GM04503 (cell line): ENCODE measurements at places on chromosomes 6 and 20.

DNA sequence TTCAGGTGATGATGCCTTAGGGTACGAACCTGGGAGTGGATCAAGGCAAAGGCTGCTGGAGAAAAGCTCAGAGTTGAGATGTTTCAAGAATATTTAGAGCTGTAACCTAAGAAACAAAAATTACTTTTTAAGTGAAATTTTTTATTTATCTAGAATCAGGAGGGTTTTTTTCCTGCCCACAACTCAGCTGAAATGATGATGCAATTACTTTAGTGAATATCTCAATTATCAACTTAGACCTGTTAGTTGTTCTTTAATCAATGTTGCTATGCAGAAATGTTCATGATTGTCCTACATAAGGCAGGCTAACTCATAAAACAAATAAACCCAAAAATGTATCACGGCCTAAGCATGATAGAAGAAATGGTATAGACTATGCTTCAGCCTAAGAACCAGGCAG is 50.3 kb downstream of the TPBG start:
- DNase-seq = no peak

DNA sequence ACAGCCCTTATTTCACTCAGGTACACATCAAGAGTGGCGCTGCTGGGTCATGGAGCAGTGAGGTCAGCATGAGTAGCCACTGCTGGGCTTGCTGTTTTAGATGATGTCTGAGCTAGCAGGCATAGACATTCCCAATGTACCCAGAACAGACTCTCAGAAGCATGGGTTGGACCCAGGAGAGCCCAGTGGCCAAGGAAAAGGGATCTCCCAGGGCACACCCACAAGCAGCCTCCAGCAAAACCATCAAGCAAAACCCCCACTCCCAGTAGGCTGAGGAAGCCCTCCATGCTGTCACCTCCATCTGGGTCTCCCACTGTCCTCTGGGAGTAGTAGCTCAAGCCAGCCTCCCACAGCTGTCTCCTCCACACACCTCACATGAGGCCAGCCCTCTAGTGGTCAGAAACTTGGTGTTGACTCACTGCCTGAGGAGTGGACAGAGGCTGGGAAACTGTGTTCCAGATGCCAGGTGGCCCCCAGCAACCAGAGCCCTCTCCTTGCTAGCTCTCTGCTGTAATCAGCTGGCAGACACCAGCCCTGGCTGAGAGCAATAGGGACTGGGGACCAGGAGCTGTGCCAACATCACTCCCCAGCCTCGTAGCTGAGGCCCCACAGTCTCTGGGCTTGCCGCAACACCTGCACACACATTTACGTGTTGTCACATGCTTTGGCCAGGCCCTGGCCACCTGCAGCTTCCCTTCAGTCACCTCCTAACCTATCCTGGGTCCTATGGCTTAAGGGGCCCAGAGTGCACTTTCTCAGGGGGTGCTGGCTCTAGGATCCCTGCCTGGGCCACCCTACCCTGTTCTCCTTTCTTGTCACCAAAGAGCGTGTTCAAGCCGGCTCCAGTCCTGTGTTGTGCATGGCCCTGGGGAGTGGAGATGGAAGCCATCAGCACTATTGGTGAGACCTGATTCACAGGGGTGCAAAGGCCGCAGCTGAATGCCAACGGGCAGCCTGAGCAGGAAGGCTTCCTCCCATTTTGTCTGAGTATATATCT is 1.9 kb upstream of the AP5S1 start:
- peak; percentile 39 for DNase-seq

DNA sequence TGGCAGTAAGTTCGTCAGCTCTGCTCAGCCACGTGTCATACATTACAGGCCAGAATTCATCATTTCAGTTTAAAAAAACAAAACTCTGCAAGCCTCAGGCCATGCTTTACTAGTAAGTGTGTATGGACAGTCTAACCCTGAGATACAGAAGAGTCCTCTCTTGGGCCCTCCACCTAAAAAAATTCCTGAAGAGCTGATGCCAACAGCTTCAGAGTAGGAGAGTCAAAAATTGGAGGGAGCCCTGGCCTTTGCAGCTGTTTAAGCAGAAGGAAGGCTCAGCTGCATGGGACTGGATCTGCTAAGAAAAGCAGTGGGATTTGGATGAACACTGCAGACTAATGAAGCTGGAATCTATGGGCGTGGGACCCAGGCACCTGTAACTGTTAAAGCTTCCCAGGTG is 47.2 kb upstream of the FAM8A1 start:
- no peak for DNase-seq

DNA sequence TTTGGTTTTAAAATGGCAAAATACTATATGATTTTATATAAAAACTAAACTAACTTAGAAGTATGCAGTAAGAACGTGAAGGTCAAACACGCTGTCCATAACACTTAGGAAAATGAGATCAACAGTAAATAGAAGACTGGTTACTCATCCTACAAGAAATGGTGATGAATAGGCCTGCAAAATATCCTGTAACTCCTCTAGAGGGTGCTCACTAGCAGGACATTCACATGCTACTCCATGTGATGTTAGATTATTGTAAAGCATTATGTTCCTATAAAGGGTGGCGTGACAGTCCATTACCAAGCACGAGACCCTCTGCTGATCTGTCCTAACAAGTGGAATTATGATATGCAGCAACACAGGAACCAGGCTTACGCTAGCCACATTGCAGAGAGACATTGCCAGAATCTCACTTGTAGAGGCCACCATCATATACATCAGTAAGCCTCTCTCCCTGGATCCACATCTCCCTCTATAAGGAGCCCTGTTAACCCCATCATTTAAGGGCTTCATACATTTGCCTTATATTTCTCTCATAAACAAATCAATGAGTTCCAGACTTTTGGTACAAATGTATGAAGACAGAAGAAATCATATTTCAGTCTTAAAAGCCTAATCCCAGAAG is 18.0 kb upstream of the DEFB129 start:
- peak; percentile 28 for DNase-seq

DNA sequence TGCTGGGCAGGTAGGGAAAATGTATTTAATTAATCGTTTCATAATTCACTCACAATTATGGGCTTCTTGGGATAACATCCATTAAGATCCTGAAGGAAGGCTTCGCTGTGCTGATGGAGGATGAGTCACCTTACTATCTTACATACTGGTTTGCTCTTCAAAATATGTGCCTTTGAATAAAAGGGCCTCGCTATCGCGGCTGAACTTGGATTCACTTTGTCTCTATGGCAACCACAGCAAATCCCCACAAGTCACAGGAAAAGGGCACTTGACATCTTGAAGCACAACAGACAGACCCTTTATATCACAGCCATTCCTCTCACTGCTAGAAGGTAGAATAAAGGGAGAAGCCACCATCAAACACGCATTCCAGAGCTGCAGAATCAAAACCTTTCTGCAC is 141.3 kb upstream of the MYLIP start:
- DNase-seq = no peak
